Stimulated activated CD8-positive, alpha-beta memory T cell treated with anti-CD3 and anti-CD28 coated beads, Interleukin-7, amount 100 ng/mL, for 4 hours (primary cell): ENCODE measurements at places on chromosomes 5 and 9.

DNA sequence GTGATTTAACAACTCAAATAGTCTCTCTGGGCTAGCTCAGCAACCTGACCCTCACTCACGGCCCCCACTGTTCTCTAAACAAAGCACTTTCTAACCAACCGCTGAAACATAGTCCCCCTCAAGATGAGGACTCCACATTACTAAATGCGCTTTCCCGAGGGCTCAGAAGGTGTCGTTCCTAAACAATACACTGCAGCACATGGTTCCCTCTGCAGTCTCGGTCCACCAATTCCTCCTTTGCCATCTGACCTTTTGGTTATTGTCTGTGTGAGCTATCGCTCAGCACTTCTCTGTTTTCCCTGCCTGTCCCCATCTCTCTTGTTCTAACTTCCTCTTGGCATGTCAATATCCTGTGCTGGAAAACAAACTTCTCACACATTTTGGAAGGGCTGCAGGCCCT is 7.2 kb downstream of the EPB41L4A start:
- DNase-seq = no peak

DNA sequence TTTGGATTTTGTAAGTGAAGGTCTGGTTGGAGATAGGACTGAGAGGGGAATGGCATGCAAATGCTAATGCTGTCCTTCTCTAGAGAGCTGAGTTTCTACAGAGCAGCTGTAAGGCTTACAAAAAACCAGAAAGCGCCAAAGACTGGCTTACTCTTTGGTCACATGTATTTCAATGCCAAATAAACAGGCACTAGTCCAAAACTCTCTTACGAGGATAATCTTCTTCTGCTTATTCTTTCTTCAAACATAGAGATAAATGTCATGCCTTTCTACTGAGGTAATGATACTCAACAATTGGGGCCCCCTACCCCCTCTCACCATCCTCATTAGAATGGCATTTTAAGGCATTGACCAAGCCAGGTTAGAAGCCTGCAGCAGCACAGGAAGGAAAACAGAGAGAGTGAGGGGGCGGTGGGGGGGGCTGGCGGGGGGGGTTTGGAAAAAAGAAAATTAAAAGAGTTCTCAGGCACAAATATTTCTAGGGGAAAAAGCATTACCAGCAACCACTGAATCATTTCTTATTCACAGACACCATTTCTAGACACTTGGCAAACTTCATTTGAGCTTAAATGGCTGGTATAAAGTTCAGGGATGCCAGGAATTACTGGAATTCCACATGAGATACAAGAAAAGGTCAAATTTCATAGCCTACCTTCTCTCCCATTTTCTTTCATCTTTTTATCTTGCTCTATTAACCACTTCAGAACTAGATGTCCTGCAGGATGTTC is 34.0 kb downstream of the PUM3 start:
- DNase-seq = no peak

DNA sequence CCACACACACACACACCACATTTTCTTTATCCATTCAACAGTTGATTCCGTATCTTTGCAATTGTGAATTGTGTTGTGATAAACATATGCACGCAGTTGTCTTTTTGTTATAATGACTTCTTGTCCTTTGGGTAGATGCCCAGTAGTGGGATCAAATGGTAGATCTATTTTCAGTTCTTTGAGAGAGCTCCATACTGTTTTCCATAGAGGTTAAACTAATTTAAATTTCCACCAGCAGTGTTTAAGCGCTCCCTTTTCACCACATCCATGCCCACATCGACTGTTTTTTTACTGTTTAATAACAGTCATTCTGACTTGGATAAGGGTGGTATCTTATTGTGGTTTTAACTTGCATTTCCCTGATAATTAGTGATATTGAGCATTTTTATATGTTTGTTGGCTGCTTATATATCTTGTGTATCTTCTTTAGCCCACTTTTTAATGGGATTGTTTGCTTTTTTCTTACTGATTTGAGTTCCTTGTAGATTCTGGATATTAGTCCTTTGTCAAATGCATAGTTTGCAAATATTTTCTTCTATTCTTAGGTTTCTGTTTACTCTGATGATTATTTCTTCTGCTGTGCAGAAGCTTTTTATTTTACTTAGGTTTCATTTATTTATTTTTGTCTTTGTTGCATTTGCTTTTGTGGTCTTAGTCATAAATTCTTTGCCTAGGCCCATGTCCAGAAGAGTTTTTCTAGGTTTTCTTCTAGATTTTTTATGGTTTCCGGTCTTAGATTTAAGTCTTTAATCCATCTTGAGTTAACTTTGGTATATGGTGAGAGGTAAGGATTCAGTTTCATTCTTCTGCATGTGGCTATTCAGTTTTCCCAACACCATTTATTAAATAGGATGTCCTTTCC is 82.4 kb downstream of the SH3RF2 start:
- DNase-seq = no peak

DNA sequence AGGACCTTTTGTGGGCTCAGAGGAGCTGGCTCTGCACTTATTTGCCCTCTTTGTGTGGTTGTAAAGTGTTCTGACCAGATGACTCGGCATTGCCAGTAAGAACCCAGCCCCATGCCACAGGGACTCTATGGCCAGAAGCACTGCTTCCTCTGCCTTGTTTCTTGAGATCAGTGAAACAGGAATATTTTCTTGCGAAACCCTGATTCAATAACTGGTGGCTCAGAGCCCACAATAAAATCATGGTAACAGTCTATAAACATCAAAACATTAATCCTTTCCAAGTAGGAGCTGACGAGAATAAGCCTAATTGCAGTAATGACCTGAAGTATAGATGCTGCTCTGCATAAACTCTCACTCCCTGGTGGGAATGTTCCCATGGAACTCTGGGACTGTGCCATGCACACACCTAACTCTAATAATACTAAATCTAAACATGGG is 344.3 kb downstream of the ZNF608 start:
- DNase-seq = no peak

- DNase-seq = no peak
Measured at GRCh38 chr9:27468462-27469110, 55.5 kb upstream of the IFNK start.

- DNase-seq = no peak
Measured at GRCh38 chr5:163387589-163388343, 49.6 kb upstream of the CCNG1 start.

- no peak for DNase-seq
Measured at GRCh38 chr5:151692312-151692711, 5.6 kb upstream of the SPARC start.

DNA sequence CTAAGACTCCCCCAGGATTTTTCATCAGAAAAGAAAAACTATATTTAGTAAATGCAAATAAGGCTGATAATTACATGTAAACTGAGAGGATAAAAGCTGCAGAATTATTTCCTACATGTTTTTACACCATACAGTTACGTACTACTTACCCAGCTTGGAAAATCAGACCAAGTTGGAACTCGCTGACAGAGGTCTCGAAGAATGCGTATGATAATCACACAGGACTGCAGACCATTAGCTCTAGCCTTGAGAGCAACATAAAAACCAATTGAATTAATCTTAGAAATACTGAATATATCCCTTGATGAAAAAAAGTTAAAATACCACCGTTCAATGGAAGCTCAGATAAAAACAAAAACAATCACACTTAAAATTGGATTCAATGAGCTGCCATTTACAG is 65.6 kb downstream of the ZFR start:
- no peak for DNase-seq

DNA sequence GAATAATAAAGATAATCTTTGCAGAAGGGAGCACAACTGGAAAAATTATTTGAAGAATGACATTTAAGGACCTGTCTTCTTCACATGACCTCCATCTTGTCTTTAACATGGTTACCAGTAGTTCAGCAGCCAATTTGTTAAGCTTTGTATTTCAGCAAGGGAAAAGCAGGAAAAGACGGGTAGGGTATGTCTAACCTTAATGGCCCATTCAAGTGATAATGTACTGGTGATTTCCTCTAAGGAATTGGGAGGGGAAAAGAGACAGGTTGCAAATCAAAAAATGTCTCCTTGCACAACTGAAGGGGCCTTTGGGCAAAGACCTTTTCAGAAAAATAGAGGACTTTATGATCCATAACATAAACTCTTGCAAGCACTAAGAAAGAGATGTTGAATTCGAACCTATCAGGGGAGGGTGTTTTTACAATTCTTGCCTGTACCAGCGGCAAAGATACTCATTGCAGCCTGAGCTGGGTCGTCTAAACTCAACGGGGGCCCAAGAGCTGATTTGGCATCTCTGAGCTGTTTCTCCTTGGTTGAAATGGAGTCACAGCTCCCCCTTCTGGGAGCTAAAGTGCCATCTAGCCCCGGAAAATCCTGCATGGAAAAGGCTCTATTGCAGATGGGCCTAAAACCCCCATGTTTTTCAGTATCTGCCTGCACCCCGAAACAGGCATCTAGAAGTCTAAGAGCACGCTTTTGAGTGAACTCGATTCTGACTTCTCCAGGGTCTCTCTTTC is 3.8 kb downstream of the BRINP1 start:
- DNase-seq = no peak

GRCh38 chr9:135461936-135462335 is 17.6 kb upstream of the PPP1R26 start:
- no peak for DNase-seq

DNA sequence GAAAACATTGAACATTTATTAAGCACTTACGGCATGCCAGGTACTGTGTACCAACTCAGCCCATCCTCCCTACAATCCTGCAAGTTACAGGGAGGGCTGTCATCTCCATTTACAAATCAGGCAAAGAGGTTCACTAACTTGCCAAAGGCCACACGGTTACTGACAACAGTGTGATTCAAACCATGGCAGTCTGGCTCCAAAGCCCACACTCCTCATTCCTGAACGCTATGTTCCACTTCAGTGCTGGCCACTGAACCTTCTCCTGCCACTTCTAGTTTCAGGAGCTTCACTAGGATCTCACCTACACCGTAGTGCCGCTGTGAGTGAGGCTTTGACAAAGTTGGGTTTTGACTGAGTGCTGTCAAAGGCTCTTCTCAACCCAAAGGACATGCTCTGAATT is 7.2 kb upstream of the LIFR start:
- DNase-seq = no peak

DNA sequence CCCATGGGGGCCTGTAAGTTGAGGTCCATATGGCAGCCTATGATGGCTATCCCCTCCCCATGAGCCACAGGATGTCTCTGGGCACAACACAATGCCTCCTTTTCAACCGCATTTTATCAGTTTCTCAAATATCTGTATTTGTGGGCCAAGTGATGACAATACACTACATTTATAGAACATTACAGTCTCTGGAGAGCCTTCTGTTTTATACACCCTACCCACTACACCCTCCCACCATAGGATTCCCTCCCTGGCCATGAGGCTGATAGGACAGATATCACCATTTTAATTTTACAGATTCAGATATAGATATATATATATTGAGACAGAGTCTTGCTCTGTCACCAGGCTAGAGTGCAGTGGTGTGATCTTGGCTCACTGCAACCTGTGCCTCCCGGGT is 236.8 kb downstream of the ENC1 start:
- DNase-seq = no peak

DNA sequence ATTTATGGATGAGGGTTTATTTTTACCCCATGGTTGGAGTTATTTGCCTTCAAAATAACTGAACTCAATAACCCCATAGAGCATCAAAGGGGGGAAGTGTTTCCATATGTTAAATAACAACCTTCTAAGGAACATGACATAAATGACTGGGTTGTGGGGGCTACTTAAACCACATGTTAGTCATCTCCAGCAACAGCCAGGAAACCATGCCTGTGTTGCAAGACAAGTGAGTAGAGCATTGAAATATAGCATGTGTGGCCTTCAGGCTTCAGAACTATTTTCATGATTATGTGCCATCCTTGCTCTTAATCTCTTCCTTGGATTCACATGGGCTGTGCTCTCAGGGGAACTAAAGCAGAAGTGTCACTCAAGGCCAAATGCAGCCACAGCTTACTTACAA is 431.2 kb downstream of the AGTPBP1 start:
- no peak for DNase-seq

DNA sequence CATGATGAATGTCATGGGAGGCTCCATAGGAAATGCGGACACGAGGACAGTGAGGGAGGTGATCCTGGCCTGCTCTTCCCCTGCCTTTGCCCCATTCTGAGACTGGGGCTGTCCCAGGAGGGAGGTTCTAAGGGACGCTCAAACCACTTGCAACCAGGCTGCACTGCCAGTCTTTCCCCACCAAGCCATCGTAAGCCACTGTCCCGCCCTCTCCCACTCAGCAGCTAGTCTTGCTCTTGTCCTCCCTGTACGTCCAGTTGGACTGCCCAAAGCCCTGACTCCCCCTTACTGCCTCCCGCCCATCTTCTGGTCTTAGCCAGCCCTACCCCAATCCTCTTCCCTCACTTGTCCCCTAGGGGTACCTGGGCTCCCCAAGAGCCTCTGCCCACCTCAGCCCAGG is 115.7 kb downstream of the FSTL4 start:
- no peak for DNase-seq

DNA sequence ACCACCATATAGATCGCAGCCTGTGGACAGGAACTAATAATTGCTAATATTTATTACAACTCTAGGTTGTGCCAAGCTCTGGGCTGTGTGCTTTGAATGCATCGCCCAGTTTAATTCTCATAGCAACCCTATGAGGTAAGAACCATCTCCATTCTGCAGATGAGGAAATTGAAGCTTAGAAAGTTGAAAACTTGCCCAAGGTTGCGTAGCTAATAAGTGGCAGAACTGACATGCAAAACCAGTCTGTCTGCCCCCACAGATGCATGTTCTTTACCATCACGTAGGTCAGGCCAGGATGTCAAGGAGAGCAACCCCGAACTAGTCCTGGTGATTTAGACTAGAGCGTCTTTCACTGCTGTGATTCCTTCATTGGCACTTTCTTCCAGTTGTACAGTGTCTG is 15.6 kb downstream of the WWC1 start:
- DNase-seq = no peak

- no peak for DNase-seq
Measured at GRCh38 chr5:168301593-168302390, 10.3 kb downstream of the WWC1 start.

- no peak for DNase-seq
Measured at GRCh38 chr5:176364765-176365350, 429 bp upstream of the ARL10 start.

- DNase-seq = no peak
Measured at GRCh38 chr5:147481376-147481775, 28.5 kb downstream of the DPYSL3 start.

- DNase-seq = no peak
Measured at GRCh38 chr5:39670391-39670790, 245.6 kb upstream of the DAB2 start.

DNA sequence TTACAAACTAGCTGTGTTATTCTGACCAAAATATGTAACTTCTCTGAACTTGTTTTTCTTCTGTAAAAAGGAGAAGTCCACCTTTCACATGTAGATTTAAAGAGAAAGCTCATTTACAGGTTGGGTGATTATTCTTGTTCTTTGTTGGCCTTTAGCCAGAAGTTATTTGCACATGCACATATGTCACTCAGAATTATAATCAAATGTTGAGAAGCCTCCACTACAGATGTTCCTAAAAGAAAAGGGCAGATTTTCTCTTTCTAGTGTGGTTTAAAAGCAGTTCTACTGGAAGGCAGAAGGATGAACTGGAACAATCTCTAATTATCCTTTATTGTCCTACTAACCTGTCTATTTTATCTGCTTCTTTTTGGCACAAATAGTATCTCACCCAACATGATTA is 209.8 kb upstream of the ELAVL2 start:
- DNase-seq = no peak

- DNase-seq = no peak
Measured at GRCh38 chr5:139638090-139638735, 9.9 kb upstream of the CXXC5 start.
